ENCODE measurements at places on chromosomes 7 and 10.

DNA sequence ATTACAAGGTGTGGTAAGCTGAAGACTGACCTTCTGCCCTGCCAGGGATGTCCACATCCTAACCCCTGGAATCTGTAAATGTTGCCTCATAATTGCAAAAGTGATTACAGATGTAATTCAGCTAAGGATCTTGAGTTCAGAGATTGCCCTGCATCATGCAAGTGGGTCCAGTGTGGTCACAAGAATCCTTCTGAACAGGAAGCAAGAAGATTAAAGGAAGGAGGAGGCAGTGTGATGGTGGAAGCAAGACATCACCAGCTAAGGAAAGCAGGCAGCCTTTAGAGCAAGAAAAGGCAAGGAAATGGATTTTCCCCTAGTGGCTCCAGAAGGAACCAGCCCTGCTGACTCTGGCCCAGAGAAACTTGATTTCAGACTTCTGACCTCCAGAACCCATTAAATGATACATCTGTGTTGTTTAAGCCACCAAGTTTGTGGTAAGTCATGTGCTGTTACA, 78.1 kb downstream of the USP6NL start:
- no peak for DNase-seq

DNA sequence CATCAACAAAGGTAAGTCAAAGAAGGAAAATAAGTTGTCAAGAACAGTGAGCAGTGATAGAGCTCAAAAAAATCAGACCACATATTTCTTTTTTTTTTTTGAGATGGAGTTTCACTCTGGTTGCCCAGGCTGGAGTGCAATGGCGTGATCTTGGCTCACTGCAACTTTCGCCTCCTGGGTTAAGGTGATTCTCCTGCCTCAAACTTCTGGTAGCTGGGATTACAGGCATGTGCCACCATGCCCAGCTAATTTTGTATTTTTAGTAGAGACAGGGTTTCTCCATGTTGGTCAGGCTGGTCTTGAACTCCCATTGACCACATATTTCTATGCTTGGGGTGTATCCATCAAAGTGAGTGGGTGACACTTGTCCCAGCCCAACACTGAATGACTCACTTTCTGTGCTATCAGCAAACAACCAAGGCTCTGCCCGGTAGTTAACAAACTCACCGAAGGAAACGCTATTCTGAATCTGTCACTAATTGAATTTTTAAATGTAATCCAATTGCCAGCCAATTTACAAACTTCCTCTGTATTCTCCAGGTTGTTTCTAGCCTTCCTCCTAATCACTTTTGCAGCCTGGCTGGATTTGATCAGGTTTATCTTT, 19.6 kb upstream of the SMNDC1 start:
- DNase-seq: no peak

- peak; percentile 91 for DNase-seq
Observed at GRCh38 chr10:44801383-44802327, 109.5 kb upstream of the TMEM72 start.

GRCh38 chr10:31242902-31243301, 76.1 kb upstream of the ZEB1 start:
- no peak for DNase-seq

DNA sequence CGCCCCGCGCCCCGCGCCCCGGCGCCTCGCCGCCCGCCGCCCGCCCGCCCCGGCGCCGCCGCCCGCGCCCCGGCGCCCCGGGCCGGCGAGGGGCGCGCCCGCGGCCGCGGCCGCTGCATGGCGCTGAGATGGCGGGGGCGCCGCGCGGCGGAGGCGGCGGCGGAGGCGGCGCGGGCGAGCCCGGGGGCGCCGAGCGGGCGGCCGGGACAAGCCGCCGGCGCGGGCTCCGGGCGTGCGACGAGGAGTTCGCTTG, 174 bp downstream of the ADCY1 start:
- no peak for DNase-seq

GRCh38 chr7:116884691-116885090, 22.3 kb downstream of the CAPZA2 start:
- DNase-seq: no peak

- no peak for DNase-seq
Observed at GRCh38 chr10:116944911-116945310, 60.1 kb downstream of the SHTN1 start.

GRCh38 chr7:42315103-42315502, 78.1 kb upstream of the GLI3 start:
- no peak for DNase-seq

DNA sequence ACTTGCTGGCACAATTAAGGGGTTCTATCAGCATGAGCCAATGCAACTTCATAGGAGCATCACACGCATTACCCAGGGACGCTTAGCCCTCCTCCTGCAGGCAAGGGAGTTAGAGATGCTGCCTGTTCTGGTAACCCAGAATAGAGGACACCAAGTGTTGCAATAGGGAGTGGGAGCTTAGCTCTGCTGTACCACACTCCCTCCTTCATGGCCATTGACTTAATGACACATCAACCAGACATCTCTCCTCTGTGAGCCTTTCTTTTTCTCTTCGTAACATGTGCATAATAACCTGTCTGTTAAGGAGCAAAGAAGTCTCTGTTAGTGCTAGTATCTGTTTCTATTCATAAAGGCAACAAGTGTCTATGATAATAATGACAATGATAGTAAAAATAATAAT, 282.4 kb downstream of the SORCS3 start:
- no peak for DNase-seq

DNA sequence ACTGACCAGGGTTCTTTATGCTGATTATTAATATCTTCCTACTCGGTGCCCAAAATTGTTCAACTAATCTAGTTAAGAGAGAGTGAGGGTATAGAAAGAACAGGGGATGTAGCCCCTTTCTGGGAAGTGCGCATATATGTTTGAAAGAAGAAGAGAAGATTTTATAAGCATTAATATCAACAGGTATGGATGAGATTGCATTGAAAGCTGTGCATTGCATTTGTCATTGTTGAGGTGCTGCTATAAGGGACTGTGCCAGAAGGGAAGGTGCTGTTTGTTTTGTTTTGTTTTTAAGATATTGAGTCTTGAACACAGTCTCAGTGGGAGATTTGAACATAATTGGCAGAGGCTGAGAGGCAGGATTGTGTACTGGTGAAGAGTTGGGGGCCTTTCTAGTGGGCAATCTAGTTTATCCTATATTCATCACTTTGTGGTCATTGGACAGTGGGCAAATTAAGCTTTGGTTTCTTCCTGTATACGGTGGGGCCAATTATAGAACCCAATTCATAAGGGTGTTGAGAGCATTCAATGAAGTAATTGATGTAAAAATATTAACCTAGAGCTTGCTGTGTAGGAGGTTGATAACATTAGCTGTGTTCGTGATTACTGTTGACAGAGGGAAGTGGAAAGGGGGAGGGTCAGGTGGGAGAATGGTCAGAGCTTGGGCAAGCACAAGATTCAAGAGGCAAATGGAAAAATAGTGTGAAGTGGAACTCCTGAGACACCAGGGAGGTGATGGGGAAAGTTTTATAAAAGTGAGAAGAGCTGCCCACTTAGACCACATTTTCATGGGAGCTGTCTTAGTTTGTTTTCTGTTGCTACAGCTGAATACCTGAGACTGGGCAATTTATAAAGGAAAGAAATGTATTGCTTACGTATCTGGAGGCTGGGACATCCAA, 19.9 kb upstream of the PCGF5 start:
- DNase-seq: no peak

GRCh38 chr10:30017556-30017955, 41.8 kb downstream of the JCAD start:
- no peak for DNase-seq

- no peak for DNase-seq
Observed at GRCh38 chr7:51351661-51352060, 35.1 kb upstream of the COBL start.

- DNase-seq: no peak
Observed at GRCh38 chr10:17547060-17547459, 70.1 kb downstream of the HACD1 start.

- no peak for DNase-seq
Observed at GRCh38 chr7:74217455-74218342, 7.9 kb downstream of the LAT2 start.

- DNase-seq: no peak
Observed at GRCh38 chr7:17584822-17585221, 286.4 kb downstream of the AHR start.

DNA sequence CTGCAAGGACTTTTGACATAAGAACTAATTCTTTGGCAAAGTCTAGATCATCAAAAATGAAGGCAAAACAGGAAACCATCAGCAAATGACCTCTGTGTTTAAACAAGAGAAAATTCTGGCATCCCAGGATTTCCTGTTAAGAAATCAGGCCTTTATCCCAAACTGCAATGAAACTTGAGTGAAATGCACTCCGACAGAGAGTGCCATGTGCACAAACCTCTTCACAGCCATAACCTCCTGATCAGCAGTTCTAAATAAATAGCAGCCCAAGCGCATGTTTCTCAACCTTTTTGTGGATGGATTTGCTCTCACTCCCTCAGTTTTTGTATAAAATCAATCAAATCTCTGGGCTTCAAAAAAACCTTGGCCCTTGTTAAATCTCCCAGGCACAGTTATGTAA, 107.7 kb upstream of the EEPD1 start:
- no peak for DNase-seq

- DNase-seq: no peak
Observed at GRCh38 chr7:5681979-5682546, 99.4 kb downstream of the RNF216 start.

GRCh38 chr7:13581097-13581496, 408.4 kb downstream of the ETV1 start:
- DNase-seq: no peak

GRCh38 chr10:52755297-52756062, 17.1 kb downstream of the MBL2 start:
- no peak for DNase-seq

DNA sequence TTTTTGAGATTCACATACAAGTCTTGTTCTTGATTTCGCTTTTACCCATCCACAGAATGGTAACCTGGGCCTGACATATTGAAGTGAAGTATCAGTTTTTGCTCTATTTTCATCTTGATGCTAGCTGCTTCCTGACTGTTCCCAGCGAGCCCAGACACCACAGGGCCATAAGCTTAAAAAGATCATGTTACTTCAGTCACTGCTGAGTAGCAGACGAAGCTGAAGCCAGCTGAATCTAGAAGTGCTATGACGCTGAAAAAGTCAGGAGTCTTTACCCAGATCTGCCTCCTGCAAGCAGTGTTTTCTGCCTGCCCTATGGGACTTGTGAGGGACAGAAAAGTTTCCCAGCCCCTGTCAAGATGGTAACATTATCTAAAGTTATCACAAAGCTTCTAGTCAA, 2.7 kb upstream of the PRXL2A start:
- DNase-seq: no peak

GRCh38 chr10:71242622-71243009, 30.2 kb downstream of the UNC5B start:
- no peak for DNase-seq

DNA sequence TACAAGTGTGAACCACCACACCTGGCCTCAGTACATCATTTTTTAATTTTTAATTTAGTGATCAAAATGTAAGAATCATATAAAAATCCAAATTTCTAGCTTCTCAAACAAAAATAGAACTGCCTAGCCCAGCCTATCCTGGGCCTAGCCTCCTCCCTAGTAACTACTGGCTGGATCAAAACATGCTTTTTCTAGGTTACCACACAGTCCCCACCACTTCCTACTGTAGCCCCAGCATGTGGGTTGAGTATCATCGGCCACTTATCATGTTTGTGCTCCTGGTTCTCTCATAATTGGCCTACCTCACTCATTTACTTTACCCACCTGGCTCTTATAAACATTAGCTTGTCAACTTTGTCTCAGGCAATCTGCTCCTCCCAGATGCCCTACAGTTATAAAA, 52.9 kb downstream of the DNAJC12 start:
- DNase-seq: no peak

DNA sequence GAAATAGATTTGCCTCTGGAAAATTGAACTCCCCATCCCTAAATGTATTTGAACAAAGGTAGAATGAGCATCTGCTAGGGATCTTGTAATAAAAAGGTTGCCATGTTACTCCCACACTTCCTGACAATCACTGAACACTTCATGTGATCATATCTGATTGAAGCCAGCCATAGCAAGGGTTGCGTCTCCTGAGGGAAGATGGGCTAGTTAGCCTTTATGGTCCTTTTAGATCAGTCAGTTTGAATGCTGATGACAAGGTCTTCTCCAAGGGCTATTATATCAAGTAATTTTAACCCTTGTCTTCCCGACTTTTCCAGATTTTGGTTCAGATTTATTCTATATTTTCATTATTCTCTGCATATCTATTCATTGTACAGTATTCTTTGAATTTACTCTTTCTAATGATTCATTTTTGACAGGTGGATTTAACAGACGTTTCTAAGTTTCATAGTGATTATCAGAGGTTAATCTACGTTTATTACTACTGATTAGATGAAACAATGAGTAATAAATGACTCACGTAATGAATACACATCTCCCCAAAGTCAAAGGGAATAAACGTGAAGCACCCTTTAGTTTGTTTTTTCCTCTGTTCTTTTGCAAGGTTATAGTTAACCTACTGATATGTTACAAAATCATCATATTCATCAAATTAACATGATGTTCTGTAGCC, 28.1 kb downstream of the CSGALNACT2 start:
- no peak for DNase-seq

DNA sequence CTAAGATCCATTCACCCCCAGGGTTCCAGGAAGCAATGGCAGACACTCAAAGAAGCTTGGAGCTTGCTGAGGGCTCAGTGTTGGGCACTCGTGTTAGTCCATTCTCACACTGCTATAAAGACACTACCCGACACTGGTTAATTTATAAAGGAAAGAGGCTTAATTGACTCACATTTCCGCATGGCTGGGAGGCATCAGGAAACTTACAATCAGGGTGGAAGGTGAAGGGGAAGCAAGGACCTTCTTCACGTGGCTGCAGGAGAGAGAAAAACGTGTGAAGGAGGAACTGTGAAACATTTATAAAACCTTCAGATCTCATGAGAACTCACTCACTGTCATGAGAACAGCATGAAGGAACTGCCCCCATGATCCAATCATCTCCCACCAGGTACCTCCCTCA, 44.7 kb upstream of the SMNDC1 start:
- no peak for DNase-seq

DNA sequence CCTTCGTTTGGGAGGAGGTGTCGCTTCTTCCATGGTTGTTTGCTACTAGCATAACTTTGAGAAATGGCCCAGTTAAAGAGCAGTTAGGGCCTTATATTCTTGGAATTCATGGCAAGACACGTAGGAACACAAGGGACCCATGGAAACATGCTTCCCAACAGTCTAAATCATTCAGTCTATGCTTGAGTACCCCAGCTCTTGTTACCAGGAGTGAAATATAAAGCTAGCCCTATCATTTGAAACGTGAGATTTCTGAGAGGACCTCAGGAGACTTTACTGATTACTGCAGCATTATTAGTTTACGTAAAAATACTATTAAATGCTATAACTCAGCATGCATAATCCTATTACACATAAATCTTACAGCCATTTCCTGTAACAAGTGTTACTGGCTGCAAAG, 328.6 kb upstream of the CDC14C start:
- no peak for DNase-seq
